Globus pallidus (tissue), 1 donor: ENCODE measurements at places on chromosomes 5 and 9.

- DNase-seq = no peak
These were observed 92.6 kb upstream of the IRX4 start for GRCh38 chr5:1975406-1975715.

DNA sequence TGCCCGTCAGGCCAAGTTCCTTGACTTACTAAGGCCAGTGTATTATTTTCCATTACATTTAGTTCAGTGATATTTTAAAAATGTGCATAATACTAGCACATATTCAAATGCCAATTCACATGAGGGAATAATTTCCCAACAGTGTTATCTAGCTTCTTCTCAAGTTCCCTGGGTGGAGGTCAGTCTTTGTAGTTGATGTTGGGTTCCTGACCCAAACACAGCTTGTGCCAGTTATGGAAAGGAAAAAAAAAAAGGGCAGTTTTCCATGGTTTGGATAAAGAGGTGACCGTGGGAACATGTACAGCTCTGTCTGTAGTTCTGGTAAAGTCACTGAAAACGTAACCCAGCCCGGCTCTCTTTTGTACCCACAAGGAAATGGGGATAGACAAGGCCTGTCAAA, 11.5 kb upstream of the PTPN3 start:
- DNase-seq = no peak

- DNase-seq = no peak
These were observed 345.6 kb downstream of the EBF1 start for GRCh38 chr5:158754018-158754514.

DNA sequence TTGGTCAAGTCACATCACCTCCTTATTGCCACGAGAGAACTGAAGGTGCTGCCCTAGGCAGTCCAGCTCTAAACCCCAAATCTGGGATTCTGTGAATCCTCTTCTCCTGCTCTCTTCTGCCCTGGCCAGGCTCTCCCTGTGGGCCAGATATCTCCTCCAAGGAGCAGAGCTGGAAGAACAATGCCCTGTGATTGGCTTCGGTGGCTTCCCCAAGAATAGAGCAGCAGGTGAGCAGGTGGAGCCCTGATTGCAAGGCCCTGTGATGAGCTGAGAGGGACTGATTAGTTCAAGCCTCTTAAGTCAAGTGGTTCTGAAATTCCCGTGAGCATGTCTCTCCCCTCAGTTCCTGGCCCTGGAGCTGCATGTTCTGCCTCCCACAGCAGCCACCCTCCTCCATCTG, 175.3 kb upstream of the BRINP1 start:
- DNase-seq = no peak

DNA sequence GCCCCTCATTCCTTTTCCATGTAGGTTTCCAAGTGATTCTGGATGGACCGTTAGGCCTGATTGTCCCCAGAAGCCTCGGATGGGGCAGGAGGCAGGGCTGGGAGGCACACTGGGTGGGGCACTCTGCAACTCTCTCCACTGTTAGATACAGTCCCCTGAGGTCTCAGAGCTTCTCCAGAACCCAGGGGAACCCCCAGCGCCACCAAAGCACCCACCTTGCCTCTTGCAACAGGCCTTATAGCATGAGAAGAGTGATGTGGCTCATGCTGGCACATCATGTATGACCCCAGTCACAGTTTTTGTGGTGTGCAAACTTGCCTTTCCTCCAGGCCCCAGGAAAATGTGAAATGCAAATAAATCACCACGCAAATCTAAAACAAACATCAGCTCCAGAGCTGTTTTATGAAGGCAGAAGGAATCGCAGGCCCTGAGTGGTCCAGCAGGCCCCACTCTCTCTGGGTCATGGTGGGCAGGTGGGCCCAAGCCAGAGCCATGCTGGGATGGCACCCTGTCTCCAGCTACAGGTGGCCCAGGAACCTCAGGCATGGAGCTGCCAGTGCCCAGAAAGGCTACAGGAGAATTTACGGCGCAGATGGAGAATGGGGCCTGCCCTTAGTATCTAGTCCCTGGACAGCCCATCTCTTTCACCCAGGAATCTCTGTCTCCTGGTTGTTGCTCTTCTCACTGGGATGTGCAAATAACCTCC, 36.3 kb upstream of the CDKN2AIPNL start:
- no peak for DNase-seq

DNA sequence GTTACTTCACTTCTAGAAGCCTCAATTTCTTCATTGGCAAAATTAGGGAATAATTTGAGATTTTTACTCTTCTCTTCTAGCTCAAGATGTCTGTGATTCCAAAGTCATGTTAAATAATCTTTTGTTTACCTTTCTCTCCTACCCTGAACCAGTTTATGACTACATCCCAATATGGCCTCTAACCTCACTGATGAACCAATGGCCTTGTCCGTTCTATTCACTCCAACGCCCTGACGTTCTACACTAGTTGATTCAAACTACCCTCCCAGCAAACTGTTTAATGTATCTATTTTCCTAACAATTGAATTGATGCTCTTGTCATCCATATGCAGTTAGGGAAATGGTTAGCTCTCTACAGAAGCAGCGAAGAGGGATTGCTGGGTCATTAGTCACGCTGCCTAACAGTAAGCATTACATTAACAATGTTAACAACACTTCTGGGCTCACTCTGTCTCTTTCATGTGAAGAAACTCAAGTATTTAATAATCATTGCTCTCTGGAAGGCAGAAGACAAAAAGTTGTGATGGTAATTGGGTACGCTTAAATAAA, 38.0 kb downstream of the RAPGEF1 start:
- no peak for DNase-seq

GRCh38 chr5:176870110-176870591, 29.0 kb downstream of the HK3 start:
- peak; percentile 6 for DNase-seq

DNA sequence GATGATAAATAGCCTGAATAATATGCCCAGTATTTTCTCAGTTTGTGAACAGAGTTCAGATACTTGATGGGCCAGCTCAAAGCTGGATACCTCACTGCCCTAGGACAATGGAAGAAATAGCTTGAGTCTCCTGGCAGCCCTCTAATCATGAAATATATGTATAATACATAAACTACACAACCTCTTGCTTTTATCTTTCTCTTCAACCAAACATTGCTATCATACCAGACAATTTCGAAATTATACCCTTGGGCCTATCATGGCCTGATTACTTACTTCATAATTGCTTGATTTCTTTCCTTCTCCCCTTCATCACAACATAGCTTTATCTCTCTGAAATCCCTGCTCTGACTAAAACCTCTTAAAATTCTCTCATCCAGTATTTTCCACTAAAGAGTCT, 1144.9 kb upstream of the C9orf72 start:
- no peak for DNase-seq

GRCh38 chr5:80608731-80609130, 38.7 kb upstream of the ANKRD34B start:
- no peak for DNase-seq

- no peak for DNase-seq
These were observed 25.6 kb upstream of the SUSD1 start for GRCh38 chr9:112200711-112201110.

GRCh38 chr5:77306531-77306930, 96.1 kb downstream of the PDE8B start:
- no peak for DNase-seq

DNA sequence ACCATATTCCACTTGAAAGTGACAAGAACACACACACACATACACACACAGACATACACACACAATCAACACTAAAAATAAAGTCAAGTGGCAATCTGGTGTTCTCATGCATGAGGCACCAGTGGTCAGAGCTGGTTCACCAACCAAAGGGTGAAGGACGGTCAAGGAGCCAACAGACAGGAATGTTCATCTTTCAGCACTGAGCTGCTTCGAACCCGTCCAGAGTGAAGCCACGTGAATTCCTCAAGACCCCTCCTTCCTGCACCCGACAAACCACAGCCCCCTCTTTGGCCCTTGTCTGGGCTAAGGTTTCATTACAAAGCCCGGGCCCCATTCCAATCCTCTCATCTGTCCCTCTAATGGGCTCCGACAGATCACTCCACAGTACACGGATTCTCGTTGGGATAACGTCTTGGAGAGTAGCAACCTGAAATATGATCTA, 84.5 kb upstream of the SMIM23 start:
- no peak for DNase-seq

DNA sequence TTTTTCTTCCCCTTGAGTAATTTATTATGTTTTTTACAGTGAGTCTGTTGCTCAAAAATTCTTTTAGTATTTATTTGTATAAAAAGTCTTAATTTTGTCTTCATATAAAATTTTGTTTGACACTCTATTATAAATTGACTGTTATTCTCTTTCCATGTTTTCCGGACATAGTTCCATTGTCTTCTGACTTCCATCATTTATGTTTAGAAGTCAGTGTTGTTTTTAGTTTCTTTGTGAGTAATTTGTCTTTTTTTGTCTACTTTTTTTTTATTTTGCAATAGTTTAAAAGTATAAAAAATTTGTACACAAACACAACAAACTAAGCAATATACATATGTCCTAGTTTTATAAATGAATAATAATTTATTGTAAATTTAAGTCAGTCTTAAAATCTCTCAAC, 25.7 kb upstream of the SPDL1 start:
- no peak for DNase-seq

DNA sequence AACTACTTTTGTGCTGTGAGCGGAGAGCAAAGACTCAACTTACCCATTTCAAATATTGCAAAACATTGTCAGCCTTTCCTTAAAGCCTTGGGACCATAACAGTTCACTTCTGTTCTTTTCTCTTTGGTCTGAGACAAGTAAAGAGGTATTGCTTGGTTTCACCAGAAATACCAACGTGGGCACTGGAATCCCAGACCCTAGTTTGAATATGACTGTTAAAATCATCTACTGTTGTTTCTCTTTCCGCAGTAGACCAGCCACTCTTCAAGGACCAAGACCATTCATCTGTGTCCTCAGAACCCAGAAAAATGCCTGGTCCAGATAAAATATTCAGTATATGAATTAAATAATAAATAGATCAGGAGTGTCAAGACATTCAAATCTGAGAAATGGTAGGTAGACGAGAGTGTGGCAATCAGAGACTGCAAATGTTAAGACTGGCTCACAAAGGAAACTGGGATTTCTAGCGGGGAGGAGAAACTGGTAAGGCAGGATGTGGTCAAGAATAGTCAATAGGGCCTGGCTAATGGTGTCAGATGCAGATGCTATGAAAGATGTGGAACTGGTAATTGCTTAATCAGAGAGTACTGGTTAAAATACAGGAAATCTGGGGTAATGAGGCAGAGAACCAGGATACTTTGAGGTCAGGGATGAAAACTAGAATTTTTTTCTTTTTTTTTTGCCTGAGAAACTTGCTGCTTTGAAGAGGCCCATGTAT, 82.1 kb upstream of the IL33 start:
- no peak for DNase-seq

DNA sequence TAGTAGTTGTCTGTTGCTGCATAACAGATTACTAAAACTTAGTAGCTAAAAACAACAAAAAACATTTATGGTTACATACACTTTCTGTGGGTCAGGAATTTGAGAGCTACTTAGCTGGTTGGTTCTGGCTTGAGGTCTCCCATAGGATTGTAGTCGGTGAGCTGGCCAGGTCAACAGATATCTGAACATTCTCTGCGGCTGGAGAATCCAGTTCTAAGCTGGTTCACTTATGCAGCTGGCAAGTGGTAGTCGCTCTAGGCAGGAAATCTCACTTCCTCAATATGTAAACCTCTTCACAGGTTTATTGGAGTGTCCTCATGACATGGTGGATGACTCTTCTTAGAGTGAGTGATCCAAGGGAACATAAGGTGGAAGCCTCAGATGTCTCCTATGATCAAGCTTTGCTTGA, 65.7 kb upstream of the TNFAIP8 start:
- no peak for DNase-seq

GRCh38 chr9:108441726-108442125, 414.1 kb downstream of the ACTL7B start:
- DNase-seq = no peak

- no peak for DNase-seq
These were observed 37.0 kb downstream of the DUSP1 start for GRCh38 chr5:172733974-172734346.

DNA sequence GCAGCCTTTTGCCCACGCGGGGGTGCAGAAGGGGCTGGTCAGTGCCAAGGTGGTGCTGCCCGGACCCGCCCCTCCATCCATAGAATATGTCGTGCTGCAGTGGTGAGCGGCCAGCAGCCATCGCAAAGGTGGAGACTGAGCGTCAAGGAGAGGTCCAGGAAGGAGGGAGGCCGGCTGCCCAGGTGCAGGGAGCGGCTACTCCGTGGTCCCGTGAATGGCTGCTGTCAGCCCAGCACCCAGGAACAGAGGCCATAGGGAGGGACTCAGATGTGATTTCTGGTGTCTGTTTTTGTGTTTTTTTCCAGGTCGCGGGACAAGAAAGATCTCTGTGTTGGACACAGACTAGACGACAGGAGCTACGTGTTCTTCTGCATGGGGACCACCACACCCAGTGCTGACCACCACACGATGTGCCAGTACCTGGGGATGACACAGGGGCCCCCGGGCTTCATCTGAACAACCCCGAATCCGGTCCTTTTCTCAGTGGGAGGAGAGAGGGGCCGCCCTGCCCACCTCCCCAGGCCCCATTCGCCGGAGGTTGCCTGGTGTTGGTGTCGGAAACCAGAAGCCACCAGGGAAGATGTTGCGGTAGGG, 29.0 kb downstream of the PAEP start:
- no peak for DNase-seq

DNA sequence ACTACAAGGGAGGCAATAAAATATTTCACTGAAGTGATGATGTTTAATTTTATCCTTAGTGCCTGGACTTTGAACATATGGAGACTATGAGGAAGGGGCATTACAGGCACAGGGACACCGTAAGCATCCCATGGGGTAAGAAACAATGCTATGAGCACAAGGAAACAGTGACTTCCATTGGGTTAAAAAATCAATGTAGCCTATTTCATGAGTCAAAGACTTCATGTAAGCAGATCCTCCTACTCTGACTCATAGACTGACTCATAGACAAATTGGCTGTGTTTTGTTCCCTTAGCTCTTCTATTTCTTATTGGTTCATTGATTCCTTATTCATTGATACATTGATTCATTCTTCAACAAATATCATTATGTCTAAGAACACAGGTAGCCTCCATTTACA, 351.0 kb downstream of the PRELID2 start:
- no peak for DNase-seq

DNA sequence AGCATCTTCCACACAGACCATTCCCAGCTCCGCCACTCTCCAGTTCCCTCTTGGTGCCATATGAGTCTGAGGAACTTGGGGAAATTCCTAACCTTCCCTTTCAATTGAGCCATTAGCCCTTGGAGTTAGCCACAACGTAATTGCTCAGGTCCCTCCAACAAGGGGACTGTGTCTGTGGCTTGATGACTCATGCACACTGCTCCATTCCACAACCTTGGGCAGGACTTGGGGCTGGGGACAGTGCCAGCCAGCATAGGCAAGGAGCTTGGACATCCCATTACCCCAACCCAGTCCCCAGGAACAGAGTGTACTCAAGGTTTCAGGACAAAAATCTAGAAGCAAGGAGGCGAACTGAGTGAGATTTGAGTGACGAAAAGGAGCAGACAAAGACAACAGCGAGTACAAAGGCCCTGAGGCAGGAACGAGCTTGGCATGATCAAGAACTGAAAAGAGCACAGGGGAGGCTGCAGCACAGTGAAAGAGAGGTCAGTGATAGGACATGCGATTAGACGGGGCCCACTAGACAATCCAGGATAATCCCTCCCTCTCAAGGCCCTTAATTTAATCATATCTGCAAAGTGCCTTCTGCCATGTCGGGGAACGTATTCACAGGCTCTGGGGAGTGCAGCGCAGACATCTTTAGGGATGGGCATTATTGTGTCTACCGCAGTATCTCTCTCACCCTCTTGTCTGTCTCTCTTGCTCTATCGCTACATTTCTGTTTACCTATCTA, 16.0 kb upstream of the JADE2 start:
- DNase-seq = no peak
